IMR-90 (cell line): ENCODE measurements at places on chromosomes 11 and 22.

GRCh38 chr11:17432002-17432401 lies 43.5 kb upstream of the KCNJ11 start:
- DNase-seq, result no peak

DNA sequence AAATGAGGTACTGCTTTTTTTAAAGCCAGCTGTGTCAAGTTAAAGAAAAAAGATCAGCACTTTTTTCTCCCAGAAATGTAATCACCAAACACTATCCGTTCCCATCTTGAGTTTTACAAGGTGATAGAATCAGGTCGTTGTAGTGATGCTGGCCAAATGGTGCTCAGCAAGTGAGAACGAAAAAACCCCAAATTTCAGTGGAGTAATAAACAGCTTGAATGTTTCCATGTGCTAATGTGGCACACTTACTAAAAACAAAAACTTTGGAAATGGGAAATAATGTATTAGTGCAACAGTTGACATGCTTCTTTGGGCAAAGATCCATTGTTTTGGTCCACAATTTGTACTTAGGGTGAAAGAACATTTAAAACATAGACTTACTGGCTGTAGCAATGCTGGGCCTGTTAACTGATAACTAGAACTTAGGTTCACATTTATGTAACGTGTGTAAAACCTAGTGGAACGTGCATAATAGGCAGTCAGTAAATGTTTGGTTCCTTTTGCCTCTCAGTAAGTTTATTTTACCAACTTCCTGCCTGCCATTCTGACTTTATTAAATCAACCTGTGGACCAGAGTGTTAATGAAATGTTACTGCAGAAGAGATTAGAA lies 15.4 kb upstream of the GDPD4 start:
- DNase-seq, result no peak

GRCh38 chr11:97814325-97814959 lies 1206.3 kb upstream of the CNTN5 start:
- DNase-seq, result no peak

- DNase-seq, result peak; percentile 33
Measured at GRCh38 chr11:43942662-43943371, 380 bp downstream of the C11orf96 start.

DNA sequence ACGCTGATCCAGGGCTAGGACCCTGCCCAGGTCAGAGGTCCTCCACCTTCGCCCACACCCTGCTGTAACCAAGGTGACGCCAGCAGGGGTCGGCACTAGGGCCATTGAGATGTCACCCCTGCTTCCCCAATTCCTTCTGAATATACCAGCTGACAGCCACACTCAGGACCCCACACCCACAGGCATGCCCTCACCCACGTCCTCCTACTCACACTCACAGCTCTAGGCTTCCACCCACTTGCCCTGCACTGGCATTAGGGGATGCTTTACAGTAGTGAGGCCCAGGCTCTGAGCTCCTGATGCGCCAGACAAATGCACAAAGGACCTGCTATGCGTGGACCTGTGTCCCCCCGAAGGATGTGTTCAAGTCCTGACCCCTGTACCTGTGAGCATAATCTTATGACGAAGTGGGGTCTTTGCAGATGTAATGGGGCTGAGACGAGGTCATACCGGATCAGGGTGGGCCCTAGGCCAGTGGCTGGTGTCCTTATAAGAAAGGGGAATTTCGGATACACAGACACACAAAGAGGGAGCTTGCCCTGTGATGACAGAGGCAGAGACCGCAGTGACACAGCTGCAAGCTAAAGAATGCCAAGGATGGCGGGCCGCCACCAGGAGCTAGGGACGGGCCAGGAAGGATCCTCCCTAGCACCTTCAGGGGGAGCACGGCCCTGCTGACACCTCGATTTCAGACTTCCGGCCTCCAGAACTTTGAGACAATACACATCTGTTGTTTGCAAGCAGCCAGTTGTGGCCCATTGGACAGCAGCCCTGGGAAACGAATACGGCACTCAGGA lies 11.2 kb downstream of the WNT11 start:
- DNase-seq, result no peak
